ENCODE measurements at places on chromosomes 1 and 21.

GRCh38 chr1:37676281-37677142, 15.8 kb upstream of the CDCA8 start:
- no peak for DNase-seq

DNA sequence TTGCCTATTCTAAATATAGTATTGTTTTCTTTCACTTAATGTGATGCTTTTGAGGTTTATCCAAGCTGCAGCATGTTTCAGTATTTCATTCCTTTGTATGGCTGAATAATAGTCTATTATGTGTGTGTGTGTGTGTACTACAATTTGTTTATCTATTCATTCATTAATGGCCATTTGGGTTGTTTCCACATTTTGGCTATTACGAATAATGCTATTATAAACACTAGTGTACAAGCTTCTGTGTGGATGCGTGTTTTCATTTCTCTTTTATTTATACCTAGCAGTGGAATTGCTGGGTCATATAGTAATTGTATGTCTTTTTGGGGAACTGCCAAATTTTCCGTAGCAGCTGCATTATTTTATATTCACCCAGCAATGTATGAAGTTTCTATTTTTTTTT, 15.0 kb upstream of the THEM5 start:
- no peak for DNase-seq

- no peak for DNase-seq
These were observed 13.6 kb upstream of the CEP85 start for GRCh38 chr1:26220199-26220912.

DNA sequence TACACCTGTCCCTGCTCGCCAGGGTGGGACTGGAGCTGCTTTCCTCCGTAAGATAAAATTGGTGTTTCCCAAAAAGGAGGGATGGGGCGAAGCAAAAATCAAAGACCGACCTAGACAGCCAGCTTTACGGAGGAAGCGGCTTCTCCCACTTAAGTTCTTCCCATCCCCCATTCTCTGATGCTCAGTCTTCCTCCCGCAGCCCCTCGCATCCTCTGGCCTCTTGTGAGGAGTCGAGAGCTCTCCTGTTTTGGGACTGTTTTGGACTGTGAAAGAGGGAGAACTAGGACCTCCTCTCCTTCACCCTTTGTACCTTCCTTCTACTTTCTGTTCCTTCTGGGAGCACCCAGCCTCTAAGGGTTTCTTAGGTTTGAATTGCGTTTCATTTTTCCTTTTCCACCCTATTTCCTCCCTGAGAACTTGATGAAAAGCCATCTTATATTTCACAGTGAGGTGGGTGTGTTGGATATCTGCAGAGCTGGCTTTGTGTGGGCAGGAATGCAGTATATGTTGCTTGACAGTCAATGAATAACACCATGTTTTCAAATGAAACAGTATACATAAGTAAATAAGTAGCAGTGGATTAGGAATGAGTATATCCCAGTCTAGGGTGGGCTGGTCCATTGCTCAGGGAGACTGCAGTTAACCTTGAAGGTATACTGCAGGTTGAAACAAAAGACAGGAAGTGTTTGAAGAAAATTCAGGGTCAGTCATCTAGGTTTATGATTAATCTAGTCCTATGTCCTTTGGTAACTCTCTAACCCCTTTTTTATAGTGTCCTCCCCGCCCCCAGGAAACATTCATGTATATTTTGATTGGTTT, 848 bp downstream of the CTTNBP2NL start:
- no peak for DNase-seq

GRCh38 chr1:233993651-233994050, 89.2 kb downstream of the SLC35F3 start:
- DNase-seq = peak; percentile 2

DNA sequence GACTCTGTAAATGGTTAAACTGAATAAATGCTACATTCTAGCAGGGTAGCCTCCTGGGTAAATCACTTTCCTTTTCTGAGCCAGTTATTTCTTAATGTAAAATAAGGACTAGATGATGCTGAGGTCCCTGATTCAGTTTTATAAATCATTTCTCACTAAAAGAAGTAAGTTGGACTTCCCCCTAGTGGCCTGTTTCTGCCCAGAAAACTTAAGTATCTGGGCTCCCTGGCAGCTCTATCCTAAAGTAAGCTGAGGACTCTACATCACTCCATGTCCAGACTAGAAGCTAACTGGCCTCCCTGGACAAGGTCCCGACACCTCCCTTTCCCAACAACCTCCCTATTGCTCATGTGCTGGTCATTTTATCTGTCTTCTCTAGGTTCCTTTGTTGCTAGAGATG, 3.0 kb downstream of the GPN2 start:
- no peak for DNase-seq

GRCh38 chr1:21293537-21294265, 3.4 kb upstream of the ECE1 start:
- no peak for DNase-seq

- no peak for DNase-seq
These were observed 195.0 kb downstream of the GIPC2 start for GRCh38 chr1:78240755-78241154.

DNA sequence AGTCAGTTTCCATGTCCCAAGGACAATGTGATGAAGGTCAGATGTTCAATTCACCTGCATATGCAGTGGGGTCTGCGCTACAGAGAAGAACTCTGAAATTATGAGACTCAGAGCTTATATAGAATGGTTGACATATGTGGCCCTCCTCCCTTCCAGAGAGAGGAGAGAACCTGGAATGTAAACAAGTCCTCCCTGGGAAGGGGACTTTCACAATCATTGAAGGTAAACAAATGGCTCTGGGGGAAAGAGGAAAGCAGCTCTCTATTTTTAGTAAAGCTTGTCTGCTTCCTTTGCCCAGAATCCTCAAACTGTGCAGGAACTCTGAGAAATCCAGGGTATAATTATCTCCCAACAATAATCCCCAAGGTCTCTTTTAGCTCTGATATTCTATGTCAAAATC, 9.8 kb downstream of the OVGP1 start:
- no peak for DNase-seq

All from hematopoietic multipotent progenitor cell (in vitro differentiated cells).